A549 treated with GW870086 at 1 μM for 4 hours (cell line): ENCODE measurements at places on chromosomes 7 and 10. TPM values are rescaled to one million over a fixed set of nuclear protein-coding genes. Genes with fewer than 3 reads are reported as not detected.

Gene GJD4
- 0.08 TPM in 2 of 5 replicates, not detected in the others for total RNA-seq

Gene AKR1C4
- 0.10 to 0.32 TPM (median 0.24 TPM) in 5 replicates for total RNA-seq

Gene SLC18A3
- not detected in 5 replicates for total RNA-seq

Gene ETV1
- 1.8 to 3.4 TPM (median 2.3 TPM) in 5 replicates for total RNA-seq

Gene CUBN
- total RNA-seq: 0.02 to 0.23 TPM (median 0.17 TPM) in 4 of 5 replicates, not detected in the other

Gene BICC1
- 13.4 to 19.4 TPM (median 18.3 TPM) in 5 replicates for total RNA-seq

Gene HMX2
- 0.14 to 0.25 TPM in 2 of 5 replicates, not detected in the others for total RNA-seq

Gene GIMAP4
- total RNA-seq: not detected in 5 replicates

Gene WNT8B
- total RNA-seq: not detected in 5 replicates

Gene FXYD4
- total RNA-seq: not detected in 5 replicates

Gene CTTNBP2
- total RNA-seq: 0.20 to 0.50 TPM (median 0.33 TPM) in 5 replicates

Gene DENND2A
- total RNA-seq: 0.51 to 0.90 TPM (median 0.60 TPM) in 5 replicates

Gene ERVW-1
- not detected in 5 replicates for total RNA-seq

Gene TACR2
- total RNA-seq: 0.07 to 0.18 TPM (median 0.13 TPM) in 4 of 5 replicates, not detected in the other

Gene PDK4
- 6.8 to 10.4 TPM (median 10.3 TPM) in 5 replicates for total RNA-seq

Gene SPDYE5
- total RNA-seq: not detected in 5 replicates

Gene TEX47
- total RNA-seq: not detected in 5 replicates

Gene HTRA1
- 51.9 to 68.9 TPM (median 57.0 TPM) in 5 replicates for total RNA-seq

Gene SFXN2
- total RNA-seq: 1.7 to 3.7 TPM (median 3.2 TPM) in 5 replicates
